Activated T-cell treated with anti-CD3 and anti-CD28 coated beads, Interleukin-2, amount 50 U/mL, for 72 hours (primary cell): ENCODE measurements at places on chromosomes 4 and X. TPM values are rescaled to one million over a fixed set of nuclear protein-coding genes. Genes with fewer than 3 reads are reported as not detected.

Gene SPIN2A
- 1.2 TPM for total RNA-seq

Gene NAA11
- total RNA-seq = not detected

Gene SATL1
- not detected for total RNA-seq

Gene GIMD1
- not detected for total RNA-seq

Gene FRMPD4
- total RNA-seq = not detected

Gene RBM46
- total RNA-seq = not detected

Gene SPATA18
- total RNA-seq = 0.24 TPM

Gene GRID2
- not detected for total RNA-seq

Gene SMIM43
- total RNA-seq = not detected

Gene GCNA
- 8.4 TPM for total RNA-seq

Gene PHEX
- total RNA-seq = 1.9 TPM

Gene C4orf51
- total RNA-seq = not detected

Gene INPP4B
- total RNA-seq = 64.9 TPM

Gene PAGE4
- not detected for total RNA-seq

Gene TMPRSS11B
- total RNA-seq = not detected

Gene MAGEB2
- not detected for total RNA-seq

Gene RAI2
- total RNA-seq = 1.5 TPM

Gene RTL3
- total RNA-seq = not detected

Gene SCD5
- total RNA-seq = 1.5 TPM

Gene SLC9B1
- total RNA-seq = 3.4 TPM

Gene REELD1
- total RNA-seq = 0.79 TPM

Gene SAGE1
- not detected for total RNA-seq

Gene IGFBP7
- total RNA-seq = not detected

Gene PAK3
- total RNA-seq = 1.8 TPM

Gene CCDC149
- 0.24 TPM for total RNA-seq

Gene SLC6A14
- total RNA-seq = not detected

Gene HDX
- 3.0 TPM for total RNA-seq

Gene MAGED1
- total RNA-seq = 48.9 TPM

Gene CACNA1F
- total RNA-seq = 4.1 TPM

Gene CD40LG
- 36.1 TPM for total RNA-seq

Gene ADGRL3
- not detected for total RNA-seq

Gene RTL5
- total RNA-seq = 0.17 TPM

Gene CCDC110
- total RNA-seq = 0.19 TPM

Gene OTUD5
- 123 TPM for total RNA-seq

Gene BMPR1B
- not detected for total RNA-seq

Gene ACOX3
- 22.2 TPM for total RNA-seq

Gene NR3C2
- 8.0 TPM for total RNA-seq

Gene ATXN3L
- total RNA-seq = not detected

Gene CHRNA9
- not detected for total RNA-seq

Gene ADAM29
- not detected for total RNA-seq

Gene BEX1
- 0.29 TPM for total RNA-seq

Gene ARHGAP4
- 158 TPM for total RNA-seq

Gene MAGEB10
- not detected for total RNA-seq

Gene SCML2
- 3.0 TPM for total RNA-seq

Gene GUCY2F
- total RNA-seq = 0.07 TPM

Gene TLR3
- 0.09 TPM for total RNA-seq

Gene DGKK
- total RNA-seq = not detected

Gene EGF
- not detected for total RNA-seq

Gene KLHL5
- total RNA-seq = 42.5 TPM

Gene PDCL2
- not detected for total RNA-seq

Gene ENAM
- total RNA-seq = not detected

Gene PWWP3B
- total RNA-seq = not detected
